ENCODE measurements at places on chromosomes 2 and 18.
A peak's percentile ranks its signal among the peaks of the same experiment; 100 is the strongest.

GRCh38 chr18:25136416-25137196, 215.4 kb downstream of the ZNF521 start:
- DNase-seq, result no peak

DNA sequence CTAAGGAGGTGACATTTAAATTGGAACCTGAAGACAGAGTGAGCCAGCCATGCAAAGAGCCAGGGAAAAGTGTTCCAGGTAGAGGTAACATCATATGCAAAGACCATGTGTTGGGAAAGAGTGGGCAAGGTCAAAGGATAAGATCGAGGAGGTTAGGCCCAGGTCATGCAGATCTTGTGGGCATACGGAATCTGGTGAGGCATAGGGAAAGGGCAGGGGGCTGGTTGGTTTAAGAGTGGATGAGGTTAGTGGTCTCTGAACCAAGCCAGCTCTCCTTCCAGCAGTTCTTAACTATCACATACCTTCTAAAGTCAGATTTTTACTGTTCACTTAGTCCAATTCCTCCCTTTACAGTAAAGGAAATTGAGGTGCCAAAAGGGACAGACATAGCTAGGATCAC, 3.0 kb downstream of the ANKRD53 start:
- no peak for DNase-seq

DNA sequence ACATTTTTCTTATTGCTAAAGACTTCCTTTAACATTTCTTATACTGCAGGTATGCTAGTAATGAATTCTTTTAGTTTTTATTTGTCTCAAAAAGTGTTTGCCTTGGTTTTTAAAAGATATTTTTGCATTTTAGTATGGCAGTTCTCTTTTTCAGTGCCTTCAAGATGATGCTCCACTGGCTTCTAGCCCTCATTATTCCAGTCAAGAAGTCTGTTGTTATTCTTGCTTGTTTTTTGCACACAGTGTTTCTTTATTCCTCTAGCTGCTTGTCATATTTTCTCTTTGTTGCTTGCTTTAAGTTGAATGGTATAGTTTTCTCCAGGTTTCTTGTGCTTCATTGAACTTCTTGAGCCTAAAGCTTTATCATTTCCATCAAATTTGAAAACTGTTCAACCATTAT, 158.0 kb upstream of the SPHKAP start:
- no peak for DNase-seq

DNA sequence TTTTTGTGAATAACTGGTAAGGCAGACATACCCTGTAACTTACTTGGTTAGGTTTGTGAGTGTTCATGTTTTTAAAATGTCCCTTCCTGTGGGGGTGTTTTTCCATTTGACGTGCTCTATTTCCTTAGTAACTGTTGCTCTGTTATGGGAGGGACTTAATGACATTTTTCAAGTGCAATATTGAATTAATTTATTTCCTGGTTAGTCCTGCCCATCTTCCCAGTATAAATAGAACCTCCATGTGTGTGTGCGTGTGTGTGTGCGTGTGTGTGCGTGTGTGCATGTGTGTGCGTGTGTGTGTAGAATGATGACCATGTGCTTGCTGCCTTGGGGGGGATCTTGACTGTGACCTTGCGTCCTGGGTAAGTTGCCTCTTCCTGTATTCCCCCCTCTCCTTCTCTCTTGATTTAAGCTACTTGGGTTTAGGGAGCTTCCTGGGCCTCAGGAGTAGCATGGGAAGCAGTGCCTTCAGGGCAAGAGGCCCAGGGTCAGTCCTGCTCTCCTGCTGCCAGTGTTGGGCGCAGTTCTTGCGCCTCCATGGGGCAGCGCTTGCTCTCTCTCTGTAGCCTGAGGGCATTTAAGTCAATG, 163.9 kb downstream of the LDLRAD4 start:
- DNase-seq, result peak; percentile 75

DNA sequence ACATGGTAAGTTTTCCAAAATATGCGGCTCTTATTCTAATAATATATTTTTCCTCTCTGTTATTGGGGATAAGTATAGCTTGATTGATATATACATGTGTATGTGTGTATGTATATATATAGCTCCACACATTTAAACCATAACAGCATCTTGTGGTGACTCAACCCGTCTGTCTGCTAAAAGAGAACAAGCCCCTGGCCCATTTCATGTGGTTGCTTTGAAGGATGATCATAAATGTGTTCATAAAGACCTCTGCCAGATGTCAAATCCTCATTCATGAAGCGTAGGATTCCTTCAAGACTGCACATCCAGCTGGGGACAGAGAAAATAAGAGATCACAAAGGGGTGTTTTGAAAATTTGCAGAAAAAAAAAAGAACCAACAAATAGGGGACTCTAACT, 79.3 kb downstream of the RHOB start:
- no peak for DNase-seq

- DNase-seq, result no peak
These were observed 73.4 kb downstream of the MARCHF4 start for GRCh38 chr2:216298719-216299495.

DNA sequence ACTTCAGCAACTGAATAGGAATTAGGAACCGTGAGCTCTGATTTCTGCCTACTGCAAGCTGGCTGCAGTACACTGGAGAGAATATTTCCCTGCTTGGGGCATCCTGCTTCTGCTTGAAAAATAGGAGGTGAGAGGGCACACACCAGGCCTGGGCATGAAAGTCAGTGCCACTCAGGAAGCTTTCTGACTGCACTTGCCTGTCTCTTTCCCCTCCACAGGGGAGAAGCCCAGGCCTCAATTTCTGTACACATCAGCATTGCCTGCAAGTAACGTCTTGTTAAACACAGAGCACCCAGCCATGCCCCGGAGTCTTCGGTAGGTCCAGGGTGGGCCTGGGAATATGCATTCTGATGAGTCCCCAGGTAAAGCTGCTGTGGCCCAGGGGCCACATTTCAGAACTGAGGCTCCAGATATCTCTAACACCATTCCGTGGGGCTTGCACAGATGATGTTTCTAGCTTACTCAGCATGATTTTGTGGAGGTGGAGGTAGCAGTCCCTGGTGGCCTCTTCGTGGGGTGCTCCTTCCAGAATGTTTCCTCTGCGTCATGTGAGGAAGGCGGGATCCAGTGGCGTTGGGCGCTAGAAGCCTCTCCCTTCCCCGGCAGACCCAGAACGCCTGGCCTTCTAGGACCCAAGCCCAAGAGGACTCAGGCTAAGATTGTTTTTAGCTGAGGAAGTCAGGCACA, 114.1 kb downstream of the ZBTB7C start:
- DNase-seq, result no peak

- DNase-seq, result no peak
These were observed 41.1 kb downstream of the IWS1 start for GRCh38 chr2:127485051-127485693.

DNA sequence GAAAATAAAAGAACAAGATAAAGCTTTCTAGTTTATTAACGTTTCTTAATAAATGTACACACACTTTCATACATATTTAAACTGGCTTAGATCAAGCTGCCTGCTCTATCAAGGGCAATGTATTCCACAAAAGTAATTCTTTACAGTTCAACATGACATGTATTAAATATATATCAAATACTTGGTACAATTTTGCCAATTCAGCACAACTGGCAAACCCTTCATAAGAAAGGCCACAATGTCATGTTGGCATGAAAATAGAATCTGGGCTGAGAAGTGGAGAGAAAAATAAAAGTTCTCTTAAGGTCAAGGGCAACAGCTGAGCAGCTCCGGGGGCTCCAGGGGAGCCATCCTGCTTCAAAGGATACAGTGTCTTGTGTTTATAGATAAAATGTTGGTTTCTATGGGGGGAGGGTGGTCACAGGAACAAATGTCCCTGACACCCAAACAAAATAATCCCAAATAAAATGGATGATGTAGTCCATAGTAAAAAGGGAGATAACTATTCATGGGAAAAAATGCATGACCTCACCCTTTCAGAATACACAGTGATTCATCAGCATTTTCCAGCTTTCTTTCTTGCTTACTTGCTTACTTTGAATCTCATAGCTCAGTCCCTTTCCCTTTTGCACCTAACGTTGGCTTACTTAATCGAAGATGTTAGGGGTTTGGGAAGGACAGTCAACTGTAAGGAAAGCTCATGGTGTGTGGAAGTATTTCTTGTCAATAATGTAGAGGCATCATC, 494.9 kb downstream of the NYAP2 start:
- no peak for DNase-seq

GRCh38 chr2:54586062-54586461, 129.9 kb downstream of the SPTBN1 start:
- no peak for DNase-seq

DNA sequence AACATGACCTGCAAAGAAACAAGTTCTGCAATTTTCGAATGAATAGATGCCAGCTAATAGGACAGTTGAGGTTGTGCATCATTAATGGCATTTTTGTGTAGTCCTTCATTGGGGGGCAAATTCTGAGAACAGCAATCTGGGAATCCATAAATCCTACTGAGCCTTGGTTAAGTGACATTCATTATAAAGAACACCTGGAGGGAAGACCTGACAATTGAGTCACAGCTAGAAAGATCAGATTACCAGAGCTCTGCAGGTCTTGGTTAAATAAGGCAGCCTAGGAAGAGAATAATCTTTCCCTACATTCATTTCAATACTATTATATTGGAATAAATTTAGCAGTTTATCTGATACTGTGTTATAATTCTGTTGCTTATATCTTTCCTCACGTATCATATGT, 14.3 kb downstream of the KCNH7 start:
- DNase-seq, result no peak

DNA sequence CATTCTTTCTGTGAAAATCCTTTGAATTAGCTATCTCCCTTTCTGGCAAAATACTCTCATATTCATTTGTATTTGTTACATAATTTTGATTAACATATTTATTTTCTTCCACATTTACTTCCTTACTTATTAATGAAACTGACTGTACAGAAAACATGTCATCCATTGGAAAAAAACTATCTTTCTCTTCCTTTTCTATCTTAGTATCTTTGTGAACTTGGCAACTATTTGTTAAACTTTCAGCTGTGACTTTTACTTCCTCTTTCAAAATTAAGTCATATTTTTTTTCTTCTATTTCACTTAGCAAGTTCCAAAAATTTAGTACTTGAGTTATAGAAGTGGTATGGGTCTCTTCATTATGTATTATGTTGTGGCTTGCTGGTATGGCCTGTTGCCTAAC, 2.6 kb downstream of the RAD51AP2 start:
- DNase-seq, result no peak

DNA sequence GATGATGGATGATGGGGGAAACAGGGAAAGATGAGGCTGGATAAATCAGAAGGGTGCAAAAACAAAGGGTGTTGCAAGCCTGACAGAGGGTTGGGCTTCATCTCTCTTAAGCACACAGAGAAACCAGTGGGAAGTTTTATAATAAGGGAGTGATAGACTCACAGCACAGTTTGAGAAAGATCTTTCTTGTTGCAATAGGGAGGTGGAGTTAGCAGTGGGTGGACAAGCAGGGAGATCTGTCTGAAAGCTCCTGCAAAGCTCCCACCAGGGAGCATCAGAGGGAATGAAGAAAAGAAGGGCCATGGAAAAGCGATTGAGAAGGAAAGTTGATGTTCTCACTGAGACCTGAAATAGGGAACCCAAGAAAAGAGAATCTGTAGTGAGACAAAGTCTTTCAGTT, 64.9 kb downstream of the BOD1L2 start:
- no peak for DNase-seq

DNA sequence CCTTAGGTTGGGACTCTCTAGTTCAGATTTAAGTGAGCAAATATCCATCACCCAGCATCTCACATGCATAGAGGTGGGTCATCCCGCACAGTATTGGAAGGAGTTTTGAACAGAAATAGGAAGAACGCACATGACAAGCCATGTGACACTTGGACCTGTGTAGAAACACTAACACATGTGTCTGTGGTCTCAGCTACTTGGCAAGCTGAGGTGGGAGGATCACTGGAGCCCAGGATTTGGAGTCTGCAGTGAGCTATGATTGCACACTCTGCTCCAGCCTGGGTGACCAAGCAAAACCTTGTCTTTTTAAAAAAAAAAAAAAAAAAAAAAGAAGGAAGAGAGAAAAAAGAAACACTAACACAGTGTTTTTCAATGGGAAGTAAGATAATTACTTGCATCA, 5.4 kb upstream of the MTCL1 start:
- no peak for DNase-seq

DNA sequence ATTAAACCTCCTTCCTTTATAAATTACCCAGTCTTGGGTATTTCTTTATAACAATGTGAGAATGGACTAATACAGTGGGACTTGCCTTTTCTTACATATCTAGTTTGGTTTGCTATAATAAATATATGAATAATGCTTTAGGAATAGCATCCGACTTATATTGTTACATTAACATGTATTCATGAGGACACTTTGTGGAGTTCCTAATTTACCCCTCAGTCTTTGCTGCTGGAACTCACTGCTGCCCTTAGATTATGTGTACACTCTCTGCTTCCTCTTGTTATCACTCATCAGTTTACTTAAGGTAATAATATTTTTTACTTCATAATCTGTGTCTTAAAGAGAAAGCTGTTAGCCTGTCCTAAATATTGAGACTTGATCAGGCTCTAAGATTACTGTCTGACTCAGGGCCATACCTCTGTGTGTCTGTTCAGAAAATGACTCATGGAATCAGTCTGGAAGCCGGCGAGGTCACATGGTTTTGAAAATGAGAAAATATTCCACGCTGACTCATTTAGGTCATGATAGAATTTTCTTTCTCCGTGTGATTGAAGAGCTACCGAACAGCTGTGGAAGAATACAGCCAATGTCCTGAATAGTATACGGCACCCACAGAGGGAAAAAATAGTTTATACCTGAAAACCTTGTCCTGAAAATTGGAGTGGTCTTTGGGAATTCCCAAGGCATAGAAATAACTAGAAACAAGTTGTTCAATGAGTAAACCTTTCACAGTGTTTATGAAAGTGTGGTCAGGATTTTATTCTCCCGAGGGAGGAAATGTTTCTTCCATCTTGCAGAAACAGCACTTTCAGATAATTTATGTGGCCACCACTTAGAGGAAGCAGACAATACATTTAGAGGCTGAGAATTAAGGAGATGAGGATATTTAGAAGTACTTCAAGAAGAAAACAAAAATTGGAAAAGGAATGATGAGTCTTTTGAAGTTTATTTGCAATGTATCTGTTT, 156.4 kb downstream of the DSEL start:
- peak; percentile 77 for DNase-seq

DNA sequence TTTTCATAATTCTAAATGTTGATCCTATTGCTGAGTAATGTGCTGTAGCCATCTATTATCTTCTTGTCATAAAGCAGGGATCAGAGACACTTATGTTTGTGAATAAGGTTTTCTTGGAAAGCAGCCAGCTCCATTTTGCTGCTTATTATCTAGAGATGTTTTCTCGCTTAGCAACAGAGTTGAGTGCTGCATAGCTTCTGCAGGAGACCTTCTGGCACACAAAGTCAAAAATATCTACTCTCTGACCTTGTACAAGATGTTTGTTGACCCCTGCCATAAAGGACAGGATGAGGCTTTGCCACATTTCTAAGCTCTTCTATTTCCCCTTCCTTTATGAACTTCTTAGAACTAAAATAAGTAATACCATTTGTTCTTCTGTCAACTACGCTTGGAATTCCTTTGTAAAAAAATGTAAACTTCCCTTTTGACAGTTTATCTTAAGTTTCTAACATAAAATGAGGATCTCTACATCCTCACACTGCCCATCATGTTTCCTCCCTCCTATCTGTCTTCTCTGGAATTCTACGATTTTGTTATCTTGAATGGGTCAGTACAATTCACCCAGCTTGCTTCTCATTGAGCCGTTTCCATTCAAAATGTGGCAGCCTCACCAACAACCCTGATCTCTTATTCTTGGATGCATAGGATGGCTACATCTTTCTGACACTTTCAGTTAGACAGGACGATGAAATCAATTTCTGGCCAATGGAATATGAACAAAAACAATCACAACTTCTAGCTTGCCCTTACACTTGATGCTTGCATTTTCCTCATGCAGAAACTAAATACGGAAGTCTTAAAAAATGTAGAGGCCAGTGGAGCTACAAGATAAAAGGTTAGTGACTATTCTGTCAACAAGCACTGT, 1377.0 kb downstream of the SUCLG1 start:
- DNase-seq, result peak; percentile 40
